ENCODE measurements at places on chromosomes 3 and 15.

- DNase-seq: no peak
These were observed 66.5 kb upstream of the SNTN start for GRCh38 chr3:63585927-63586326.

GRCh38 chr3:181695661-181696491 is 15.8 kb upstream of the SOX2 start:
- no peak for DNase-seq

GRCh38 chr3:31704591-31705179 is 172.0 kb downstream of the STT3B start:
- DNase-seq: no peak

DNA sequence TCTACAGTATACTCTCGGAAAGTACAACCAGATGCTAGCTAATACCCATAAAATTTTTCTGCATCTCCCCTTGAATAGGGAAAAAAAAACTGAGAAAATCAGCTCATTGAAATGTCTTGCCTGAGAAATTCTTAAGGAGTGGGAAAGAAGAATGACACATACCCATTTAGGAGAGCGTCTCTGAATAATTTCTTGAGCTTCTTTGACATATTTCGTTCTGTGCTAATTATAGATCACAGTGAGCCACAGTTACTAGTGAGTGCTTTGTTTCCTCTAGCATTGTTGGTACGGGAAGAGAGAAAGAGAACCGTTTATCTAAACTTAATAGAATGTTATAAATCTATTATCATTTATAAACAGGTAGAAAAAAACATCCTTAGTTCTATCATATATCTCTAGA is 588.4 kb downstream of the UNC13C start:
- DNase-seq: no peak

GRCh38 chr3:162764808-162765071 is 1268.1 kb downstream of the OTOL1 start:
- no peak for DNase-seq

GRCh38 chr3:23038471-23038870 is 164.7 kb upstream of the UBE2E2 start:
- DNase-seq: no peak
